ENCODE measurements at places on chromosomes 3 and 15.

DNA sequence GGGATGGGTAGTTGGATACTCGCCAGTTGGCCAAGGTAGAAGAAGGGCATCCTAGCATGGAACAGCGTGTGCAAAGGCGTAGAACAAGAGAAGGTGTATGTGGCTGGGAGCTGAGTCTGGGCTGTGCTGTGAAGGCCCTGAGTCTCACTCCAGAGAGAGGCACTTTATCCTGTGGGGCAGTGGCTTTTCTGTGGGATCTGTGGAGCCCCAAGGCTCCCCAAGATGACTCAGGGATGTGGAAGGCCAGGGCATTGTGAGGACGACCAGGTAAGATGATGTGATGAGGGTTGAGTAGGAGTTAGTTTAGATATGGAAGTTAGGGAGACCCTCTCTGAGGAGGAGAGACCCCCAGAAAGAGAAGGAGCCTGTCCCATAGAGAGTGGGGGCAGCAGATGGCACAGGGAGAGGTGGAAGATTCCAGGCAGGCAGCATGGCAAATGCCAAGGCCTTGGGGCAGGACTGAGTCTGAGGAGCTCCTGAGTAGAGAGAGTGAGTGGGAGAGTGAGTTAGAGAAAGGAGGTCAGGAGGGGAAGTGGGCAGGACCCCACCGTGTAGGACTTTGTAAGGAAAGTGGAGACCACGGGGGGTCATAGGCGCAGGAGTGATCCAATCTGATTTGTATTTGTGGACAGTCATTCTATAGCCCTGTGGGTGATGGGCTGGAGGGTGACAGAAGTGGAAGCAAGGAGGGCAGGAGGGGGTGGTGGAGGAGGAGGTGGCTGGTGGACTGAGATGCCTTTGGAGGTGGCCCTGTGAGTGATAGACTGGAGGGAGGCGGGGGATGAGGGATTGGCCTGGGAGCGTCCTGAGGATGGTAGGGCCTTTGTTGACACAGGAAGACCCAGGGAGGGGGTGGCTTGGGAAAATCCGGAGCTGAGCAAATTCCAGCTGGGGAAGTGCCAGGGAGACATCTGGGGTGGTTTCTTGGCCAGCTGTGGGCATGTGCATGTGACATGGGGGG, 50.3 kb downstream of the FBLN2 start:
- DNase-seq: no peak

DNA sequence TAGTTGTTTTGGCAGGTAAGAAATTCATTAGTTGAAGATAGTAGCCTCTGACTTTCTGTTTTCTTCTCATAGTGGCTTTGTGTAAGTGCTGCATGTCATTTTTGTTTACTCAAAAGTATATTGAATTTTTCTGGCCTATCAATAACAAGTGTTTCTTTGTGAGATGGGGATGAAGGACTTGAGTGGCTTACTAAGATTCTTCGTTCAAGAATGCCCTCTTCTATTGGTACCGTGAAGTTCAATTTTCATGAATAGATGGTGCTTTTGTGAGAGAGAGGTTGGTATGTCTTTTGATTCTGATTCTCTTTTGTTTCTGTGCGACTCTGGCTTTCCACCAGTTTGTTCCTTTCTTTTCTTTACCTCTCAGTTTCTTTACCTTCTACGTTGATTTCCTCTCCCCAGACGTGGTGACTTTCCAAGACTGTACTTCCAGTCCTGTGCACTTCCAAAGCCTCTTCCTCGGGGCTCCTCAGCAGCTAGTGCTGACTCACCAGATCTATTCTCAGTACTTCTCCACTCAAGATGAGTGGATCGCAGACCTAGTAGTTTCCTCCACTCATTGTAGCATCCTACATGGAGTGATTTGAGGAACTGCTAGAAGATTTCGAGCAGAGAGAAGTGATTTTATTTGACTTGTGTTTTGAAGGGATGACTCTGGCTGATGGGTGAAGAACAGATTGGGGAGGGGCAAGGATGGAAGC, 82.0 kb upstream of the EPHB3 start:
- no peak for DNase-seq

DNA sequence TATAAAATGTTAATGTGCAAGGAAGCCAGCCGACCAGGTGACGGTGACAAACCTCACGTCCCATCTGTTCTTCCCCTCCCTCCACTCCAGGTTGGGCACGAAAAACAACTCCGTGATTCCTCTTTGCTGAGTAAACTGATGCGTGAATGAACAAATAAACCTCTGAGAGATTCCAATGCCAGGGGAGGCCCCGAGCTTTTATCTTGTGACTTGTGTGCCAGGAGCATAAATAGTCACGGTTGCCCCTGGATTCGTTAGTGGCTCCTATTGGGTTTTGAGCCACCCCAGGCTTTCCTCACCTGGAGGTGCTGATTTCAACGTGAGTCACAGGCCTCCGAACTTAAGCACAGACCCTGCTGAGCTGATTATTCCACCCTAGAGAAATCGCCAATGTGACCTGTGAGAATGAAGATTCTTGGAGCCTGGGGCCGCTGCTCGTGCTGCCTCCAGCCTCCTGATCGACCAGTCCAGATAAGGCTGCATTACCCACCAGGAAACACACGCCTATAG, 119.2 kb downstream of the SHQ1 start:
- no peak for DNase-seq

DNA sequence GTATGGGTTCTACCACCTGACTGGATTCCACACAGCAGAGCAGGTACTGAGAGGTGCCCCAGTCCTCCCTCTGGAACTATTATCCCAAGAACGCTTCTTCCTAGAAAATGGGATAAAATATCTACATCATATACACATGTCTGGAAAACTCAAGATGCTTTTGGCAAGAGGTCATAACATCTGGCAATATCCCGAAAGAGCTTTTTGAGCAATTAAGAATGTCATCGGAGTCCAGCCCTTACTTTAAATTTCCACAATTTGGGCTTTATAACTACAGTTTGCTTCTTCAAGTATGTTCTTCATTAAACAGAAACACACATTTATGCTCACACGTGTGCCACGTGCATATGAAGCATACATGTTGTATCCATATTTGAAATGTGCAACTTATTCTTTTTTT, 365.9 kb upstream of the THBS1 start:
- DNase-seq: no peak

DNA sequence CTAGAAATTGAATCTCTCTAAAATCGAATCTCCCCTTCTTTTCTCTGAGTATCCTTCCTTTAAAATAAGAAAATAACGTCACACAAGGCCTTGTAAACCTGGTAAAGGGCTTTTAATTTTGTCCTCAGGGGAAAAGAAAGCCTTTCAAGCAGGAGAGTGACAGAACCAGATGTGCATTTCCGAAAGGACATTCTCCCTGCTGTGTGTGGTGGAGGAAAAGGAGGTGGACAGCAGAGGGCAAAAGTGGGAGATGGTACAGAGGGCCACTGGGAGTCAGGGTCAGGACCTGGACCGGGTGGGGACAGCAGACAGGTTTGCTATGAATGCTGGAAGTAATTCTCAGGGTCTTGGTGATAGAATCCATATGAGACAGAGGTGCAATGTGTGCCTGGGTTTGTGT, 127.6 kb downstream of the RORA start:
- no peak for DNase-seq

- DNase-seq: no peak
Measured at GRCh38 chr3:123593381-123593780, 8.5 kb upstream of the HACD2 start.

GRCh38 chr3:189458528-189458927, 172.7 kb upstream of the TP63 start:
- DNase-seq: no peak

DNA sequence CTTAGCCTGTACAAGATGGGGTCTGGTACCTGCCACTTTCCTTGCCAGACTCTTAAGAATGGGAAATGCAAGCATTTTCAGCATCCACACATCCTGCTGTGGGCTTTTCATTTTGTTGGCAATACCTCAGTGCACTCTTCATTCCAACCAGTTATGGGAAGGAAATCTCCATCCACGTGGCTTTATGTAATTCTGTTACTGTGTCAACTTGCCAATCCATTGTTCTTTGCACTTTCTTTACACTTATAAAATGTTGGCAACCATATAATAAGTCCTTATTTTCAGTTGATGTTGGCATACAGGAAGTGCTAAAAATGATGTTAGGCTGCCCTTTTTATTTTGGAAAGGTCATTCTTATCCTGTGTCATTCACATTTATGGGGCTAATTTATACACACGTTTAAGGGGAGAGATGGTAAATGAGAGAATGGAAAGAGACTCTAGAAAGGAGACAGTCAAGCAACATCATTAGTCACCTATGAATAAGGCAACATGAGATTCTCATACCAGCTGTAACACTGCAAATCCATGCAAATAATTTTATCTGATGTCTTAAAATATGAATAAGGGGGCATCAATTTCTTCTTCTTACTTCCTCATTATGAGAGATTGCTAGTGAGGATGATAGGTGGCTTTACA, 238.7 kb downstream of the CHST2 start:
- no peak for DNase-seq

- DNase-seq: no peak
Measured at GRCh38 chr3:132145833-132146232, 111.0 kb upstream of the CPNE4 start.

DNA sequence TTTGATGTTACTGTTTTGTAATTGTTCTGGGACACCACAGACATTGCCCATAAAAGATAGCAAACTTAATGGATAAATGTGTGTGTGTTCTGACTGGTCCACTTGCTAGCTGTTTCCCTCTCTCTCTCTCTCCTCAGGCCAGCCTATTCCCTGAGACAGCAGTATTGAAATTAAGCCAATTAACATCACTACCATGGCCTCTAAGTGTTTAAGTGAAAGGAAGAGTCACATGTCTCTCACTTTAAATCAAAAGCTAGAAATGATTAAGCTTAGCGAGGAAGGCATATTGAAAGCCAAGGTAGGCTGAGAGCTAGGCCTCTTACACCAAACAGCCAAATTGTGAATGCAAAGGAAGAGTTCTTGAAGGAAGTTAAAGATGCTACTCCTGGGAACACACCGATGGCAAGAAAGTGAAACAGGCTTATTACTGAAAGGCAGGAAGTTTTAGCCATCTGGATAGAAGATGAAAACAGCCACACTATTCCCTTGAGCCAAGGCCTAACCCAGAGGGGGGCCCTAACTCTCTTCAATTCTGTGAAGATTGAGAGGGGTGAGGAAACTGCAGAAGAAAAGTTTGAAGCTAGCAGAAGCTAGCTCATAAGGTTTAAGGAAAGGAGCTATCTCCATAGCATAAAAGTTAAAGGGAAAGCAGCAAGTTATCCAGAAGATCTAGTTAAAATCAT, 295.1 kb downstream of the CHST2 start:
- DNase-seq: no peak

GRCh38 chr3:62722344-62722743, 152.9 kb downstream of the CADPS start:
- no peak for DNase-seq

DNA sequence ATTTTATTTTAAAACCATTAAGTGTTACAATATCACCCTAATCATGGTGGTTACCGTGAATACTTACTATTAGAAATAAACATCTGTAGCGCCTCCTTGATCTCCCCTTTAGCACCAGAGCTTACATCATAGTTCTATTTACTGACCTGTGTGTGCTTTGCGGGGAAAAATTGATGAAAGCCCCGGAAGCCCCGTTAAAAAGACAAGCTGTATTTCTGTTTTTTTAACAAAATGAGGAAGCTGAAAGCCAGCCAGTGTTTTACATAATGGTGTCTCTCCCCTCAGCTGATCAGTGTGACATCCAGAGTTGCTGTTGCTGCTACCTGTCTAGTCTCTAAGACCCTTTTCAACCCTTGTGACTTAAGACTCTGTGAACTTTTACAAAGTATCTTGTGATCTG, 100.8 kb downstream of the OPA1 start:
- no peak for DNase-seq

DNA sequence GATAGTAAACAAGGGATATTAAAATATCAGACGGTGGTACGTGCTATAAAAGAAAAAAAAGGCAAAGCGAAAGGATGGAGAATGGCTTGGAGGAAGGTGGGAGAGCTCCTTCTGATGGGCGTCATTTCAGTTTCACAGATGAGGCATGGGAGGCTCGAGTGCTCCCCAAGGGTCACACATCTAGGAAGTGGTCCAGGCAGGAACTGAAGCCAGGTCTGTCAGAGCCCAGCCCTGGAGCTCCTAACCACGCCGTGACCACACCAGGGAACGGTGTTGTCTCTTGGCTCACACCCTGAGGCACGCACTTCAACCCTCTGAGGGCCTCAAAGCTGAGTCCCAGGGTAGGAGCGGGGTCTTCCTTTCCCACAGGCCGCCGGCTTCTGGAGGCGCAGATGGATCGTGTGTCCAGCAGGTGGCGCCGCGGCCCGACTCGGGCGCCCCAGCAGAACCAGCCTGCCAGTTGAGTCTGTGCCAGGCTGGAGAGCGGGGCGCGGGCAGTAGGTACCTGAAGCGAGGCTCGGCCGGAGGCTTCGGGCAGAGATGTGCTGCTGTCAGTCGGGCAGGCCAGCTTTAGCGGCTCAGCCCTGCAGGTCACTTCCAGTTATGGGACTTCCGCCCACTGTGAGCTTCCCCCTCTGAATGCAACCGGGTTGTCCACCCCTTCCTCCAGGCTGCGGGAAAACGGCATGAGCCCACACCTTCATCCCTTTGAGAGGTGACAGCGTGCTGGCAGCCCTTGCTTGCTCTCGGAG, 68.1 kb downstream of the SLC6A1 start:
- DNase-seq: no peak

GRCh38 chr3:179451265-179452175, at the start of gene GNB4:
TSS of gene GNB4 (minus strand) at chr3:179451470. CDS start at chr3:179426200, 25,270 bp downstream.
- DNase-seq: peak; percentile 85

- DNase-seq: no peak
Measured at GRCh38 chr15:83250781-83251180, 33.7 kb downstream of the BNC1 start.
